Panc1 (cell line): ENCODE measurements at places on chromosomes 2 and 18. TPM values are rescaled to one million over a fixed set of nuclear protein-coding genes. Genes with fewer than 3 reads are reported as not detected.

DNA sequence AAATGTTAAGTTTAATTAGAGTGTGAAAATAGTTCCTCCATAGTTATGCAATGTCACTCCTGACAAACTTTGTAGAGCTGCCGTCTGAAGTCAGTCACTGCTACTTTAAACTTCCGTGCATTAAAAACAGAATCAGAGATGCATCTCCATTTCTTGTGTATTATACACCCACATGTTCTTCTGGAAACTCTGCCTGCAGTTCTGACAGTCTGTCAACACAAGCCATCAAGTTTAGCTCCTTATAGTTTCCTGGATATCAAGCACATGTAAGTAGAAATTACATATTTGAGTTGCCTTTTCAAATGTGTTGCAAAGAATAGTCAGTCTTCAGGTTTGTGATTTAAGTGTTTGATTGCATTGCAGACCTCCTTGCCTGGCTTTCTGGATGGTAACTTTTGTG is 184.3 kb downstream of the CTNNA2 start:
- no peaks in the 10 kb centered on the region for H3K36me3 ChIP-seq
- no peaks in the 10 kb centered on the region for H3K27me3 ChIP-seq
- H3K4me1 ChIP-seq: no peaks in the 10 kb centered on the region
- no peak for DNase-seq
- no peak overlapping the region for H3K4me3 ChIP-seq

DNA sequence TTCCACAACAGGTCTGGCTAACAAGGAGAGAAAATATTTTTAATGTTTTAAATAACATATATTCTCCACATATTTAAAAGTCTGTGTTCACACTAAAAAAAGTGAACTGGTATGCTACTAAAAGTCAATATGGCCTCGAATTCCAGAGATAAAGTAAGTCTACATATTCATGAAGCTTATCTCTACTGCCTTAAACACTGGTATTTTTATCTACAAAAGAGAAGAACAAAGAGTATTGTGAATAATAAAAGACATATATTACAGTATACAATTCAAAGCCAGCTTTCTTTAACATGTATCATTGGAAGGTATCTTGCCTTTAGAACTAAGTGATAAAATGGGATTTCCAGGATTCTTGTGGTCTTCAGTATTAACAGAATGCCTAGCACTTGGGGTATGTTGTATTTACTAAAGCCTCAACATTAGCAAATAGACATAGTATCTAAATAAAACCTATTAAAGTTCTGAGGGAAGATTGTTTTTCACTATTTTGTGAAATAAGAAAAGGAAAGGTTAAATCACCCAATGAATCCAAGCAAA is 302.8 kb upstream of the CCDC68 start:
- no peak overlapping the region for H3K4me3 ChIP-seq
- H3K36me3 ChIP-seq: no peaks in the 10 kb centered on the region
- H3K27me3 ChIP-seq: no peaks in the 10 kb centered on the region
- no peak overlapping the region for H3K27ac ChIP-seq

GRCh38 chr2:54429811-54430551 is 26.1 kb upstream of the SPTBN1 start:
- no peaks in the 10 kb centered on the region for H3K36me3 ChIP-seq
- DNase-seq: no peak
- no peaks in the 10 kb centered on the region for H3K4me1 ChIP-seq
- no peak overlapping the region for H3K4me3 ChIP-seq

DNA sequence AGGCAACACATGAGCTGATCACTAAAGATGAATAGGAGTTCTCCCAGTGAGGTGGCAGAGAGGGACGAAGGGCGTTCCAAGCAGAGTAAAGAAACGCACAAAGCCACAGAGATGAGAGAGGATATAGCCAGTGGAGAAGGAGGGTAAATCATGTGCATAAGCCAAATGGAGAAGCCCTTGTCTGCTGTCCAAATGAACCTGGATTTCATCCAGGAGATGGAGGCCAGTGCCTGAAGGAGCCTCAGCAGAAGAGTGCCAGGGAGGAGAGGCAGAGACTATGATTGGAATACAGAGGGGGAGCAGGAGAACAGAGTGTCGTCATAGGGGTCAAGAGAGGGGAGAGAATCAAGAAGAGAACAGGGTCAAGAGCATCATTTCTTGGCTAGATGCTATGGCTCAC is 48.9 kb upstream of the STPG4 start:
- H3K4me3 ChIP-seq: no peak overlapping the region
- no peaks in the 10 kb centered on the region for H3K27me3 ChIP-seq
- peaks cover 10% of the 10 kb centered on the region for H3K4me1 ChIP-seq
- no peak for DNase-seq

- no peak for DNase-seq
- H3K4me3 ChIP-seq: no peak overlapping the region
- no peaks in the 10 kb centered on the region for H3K27me3 ChIP-seq
- H3K36me3 ChIP-seq: no peaks in the 10 kb centered on the region
- peaks cover 6% of the 10 kb centered on the region; the same call in 1 of the 2 replicates for H3K4me1 ChIP-seq
- H3K27ac ChIP-seq: no peak overlapping the region
These were observed 98.9 kb downstream of the PHLPP1 start for GRCh38 chr18:62814132-62814759.

GRCh38 chr2:55861733-55862132 is 61.8 kb downstream of the EFEMP1 start:
- H3K36me3 ChIP-seq: no peaks in the 10 kb centered on the region; the same call in 1 of the 2 replicates
- no peak for DNase-seq
- H3K27me3 ChIP-seq: no peaks in the 10 kb centered on the region
- H3K4me3 ChIP-seq: no peak overlapping the region
- H3K27ac ChIP-seq: no peak overlapping the region

GRCh38 chr2:33212151-33212550 is 264.3 kb upstream of the RASGRP3 start:
- DNase-seq: peak; percentile 52
- H3K27ac ChIP-seq: no peak overlapping the region
- no peaks in the 10 kb centered on the region for H3K27me3 ChIP-seq
- no peaks in the 10 kb centered on the region for H3K36me3 ChIP-seq

DNA sequence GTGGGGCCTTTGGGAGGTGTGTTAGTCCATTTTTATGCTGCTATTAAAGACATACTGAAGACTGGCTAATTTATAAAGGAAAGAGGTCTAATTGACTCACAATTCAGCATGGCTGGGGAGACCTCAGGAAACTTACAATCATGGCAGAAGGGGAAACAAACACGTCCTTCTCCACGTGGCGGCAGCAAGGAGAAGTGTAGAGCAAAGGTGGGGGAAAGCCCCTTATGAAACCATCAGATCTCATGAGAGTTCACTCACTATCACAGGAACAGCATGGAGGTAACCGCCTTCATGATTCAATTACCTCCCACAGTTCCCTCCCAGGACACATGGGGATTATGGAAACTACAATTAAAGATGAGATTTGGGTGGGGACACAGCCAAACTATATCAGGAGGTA is 187.1 kb upstream of the OSR1 start:
- H3K4me3 ChIP-seq: no peak overlapping the region
- no peaks in the 10 kb centered on the region for H3K27me3 ChIP-seq
- no peak for DNase-seq
- H3K36me3 ChIP-seq: no peaks in the 10 kb centered on the region

SKOR2 gene
- total RNA-seq: not detected

GRCh38 chr2:30654404-30654803 is 152.8 kb downstream of the CAPN13 start:
- H3K4me1 ChIP-seq: no peaks in the 10 kb centered on the region
- no peak overlapping the region for H3K4me3 ChIP-seq
- no peaks in the 10 kb centered on the region for H3K36me3 ChIP-seq
- DNase-seq: no peak
- H3K27me3 ChIP-seq: no peaks in the 10 kb centered on the region

FARSB gene
- 31.6 TPM for total RNA-seq

DNA sequence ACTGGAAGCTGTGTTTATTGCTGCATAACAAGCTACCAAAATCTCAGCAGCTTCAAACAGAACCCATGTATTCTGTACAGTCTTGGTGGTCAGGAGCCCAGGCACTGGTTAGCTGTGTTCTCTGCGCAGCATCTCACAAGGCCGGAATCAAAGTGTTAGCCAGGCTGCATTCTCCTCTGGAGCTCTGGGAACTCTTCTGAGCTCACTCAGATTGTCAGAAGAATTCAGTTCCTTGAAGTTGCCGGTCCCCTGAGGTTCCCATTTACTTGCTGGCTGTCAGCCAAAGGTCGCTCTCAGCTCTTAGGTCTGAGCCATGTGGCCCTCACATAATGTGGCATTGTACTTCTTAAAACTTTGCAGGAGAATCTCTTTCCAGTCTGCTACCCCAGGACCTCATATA is 123.6 kb upstream of the SMIM21 start:
- DNase-seq: no peak
- H3K4me3 ChIP-seq: no peak overlapping the region
- no peak overlapping the region for H3K27ac ChIP-seq
- 0 out of 2 replicates have a peak, but pooled peaks cover 2% of the 10 kb centered on the region for H3K27me3 ChIP-seq

GAL3ST2 gene
- 1.6 TPM for total RNA-seq

GRCh38 chr2:45836316-45836715 is 184.8 kb downstream of the PRKCE start:
- H3K4me1 ChIP-seq: 0 out of 2 replicates have a peak, but pooled peaks cover 3% of the 10 kb centered on the region
- no peaks in the 10 kb centered on the region for H3K36me3 ChIP-seq
- no peak overlapping the region for H3K4me3 ChIP-seq
- no peaks in the 10 kb centered on the region for H3K27me3 ChIP-seq
- no peak overlapping the region for H3K27ac ChIP-seq
- DNase-seq: no peak

DNA sequence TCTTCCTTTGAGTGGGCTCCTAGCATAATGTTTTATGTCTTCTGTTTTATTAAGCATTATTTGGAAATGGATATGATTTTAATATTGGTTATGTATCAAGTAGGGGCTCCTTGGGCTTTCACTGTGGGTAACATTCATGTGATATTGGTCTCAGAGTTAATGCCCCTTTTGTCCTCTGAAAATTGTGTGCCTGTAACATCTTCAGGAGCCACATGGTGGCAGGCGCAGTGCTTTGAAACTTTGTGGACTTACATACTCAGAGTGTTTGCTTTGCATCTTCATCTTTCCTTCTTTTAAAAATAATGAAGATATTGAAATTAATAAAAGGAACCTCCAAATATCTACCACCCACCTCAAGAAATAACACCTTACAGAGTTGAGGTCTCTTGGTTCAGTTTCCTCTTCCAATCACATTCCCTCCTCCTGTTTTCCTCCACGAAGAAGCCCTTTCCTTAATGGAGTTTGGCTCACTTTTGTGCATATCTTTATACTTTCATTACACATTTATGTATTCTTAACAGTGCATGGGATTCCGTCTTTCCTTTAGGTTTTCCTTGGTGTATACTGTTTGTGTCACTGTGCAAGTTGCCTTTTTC is 73.5 kb downstream of the LIMS1 start:
- no peak overlapping the region for H3K4me3 ChIP-seq
- H3K27ac ChIP-seq: peak overlapping the region; percentile 75
- H3K36me3 ChIP-seq: no peaks in the 10 kb centered on the region
- DNase-seq: no peak
- peaks cover 51% of the 10 kb centered on the region for H3K4me1 ChIP-seq

CRYGC gene
- total RNA-seq: not detected

DPP10 gene
- not detected for total RNA-seq

GRCh38 chr2:180246268-180246667 is 239.2 kb upstream of the CWC22 start:
- no peak overlapping the region for H3K27ac ChIP-seq
- H3K4me3 ChIP-seq: no peak overlapping the region
- H3K36me3 ChIP-seq: no peaks in the 10 kb centered on the region
- no peaks in the 10 kb centered on the region for H3K4me1 ChIP-seq
- DNase-seq: no peak
- no peaks in the 10 kb centered on the region for H3K27me3 ChIP-seq

- no peaks in the 10 kb centered on the region for H3K4me1 ChIP-seq
- no peaks in the 10 kb centered on the region for H3K27me3 ChIP-seq
- H3K4me3 ChIP-seq: no peak overlapping the region
- H3K36me3 ChIP-seq: no peaks in the 10 kb centered on the region
- no peak for DNase-seq
These were observed 45.0 kb upstream of the ASXL3 start for GRCh38 chr18:33532978-33533377.

- no peak for DNase-seq
- no peaks in the 10 kb centered on the region for H3K4me1 ChIP-seq
- no peak overlapping the region for H3K27ac ChIP-seq
- H3K36me3 ChIP-seq: no peaks in the 10 kb centered on the region
- H3K4me3 ChIP-seq: no peak overlapping the region
These were observed 635.8 kb downstream of the RNF144A start for GRCh38 chr2:7552825-7553570.

TAF1B gene
- 35.2 TPM for total RNA-seq

DNA sequence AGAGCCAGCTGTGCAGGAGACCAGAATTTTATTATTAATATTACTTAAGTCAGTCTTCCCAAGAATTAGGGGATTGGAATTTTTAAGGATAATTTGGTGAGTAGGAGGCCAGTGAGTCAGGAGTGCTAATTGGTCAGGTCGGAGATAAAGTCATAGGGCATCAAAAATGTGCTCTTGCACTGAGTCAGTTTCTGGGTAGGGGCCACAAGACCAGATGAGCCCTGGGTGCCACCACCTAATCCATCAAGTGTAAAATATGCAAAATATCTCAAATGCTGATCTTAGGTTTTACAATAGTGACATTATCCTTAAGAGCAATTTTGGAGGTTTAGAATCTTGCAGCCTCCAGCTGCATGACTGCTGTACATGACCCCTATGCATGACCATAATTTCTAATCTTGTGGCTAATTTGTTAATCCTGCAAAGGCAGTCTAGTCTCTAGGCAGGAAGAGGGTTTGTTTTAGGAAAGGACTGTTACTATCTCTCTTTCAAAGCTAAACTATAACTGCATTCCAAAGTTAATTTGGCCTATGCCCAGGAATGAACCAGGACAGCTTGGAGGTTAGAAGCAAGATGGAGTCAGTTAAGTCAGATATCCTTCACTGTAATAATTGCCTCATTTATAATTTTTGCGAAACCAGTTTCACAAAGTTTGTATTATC is 215.9 kb downstream of the RNF152 start:
- no peaks in the 10 kb centered on the region for H3K4me1 ChIP-seq
- no peaks in the 10 kb centered on the region for H3K27me3 ChIP-seq
- DNase-seq: no peak
- no peak overlapping the region for H3K4me3 ChIP-seq
- no peak overlapping the region for H3K27ac ChIP-seq

CNRIP1 gene
- total RNA-seq: not detected

INHA gene
- 1.2 TPM for total RNA-seq

DNA sequence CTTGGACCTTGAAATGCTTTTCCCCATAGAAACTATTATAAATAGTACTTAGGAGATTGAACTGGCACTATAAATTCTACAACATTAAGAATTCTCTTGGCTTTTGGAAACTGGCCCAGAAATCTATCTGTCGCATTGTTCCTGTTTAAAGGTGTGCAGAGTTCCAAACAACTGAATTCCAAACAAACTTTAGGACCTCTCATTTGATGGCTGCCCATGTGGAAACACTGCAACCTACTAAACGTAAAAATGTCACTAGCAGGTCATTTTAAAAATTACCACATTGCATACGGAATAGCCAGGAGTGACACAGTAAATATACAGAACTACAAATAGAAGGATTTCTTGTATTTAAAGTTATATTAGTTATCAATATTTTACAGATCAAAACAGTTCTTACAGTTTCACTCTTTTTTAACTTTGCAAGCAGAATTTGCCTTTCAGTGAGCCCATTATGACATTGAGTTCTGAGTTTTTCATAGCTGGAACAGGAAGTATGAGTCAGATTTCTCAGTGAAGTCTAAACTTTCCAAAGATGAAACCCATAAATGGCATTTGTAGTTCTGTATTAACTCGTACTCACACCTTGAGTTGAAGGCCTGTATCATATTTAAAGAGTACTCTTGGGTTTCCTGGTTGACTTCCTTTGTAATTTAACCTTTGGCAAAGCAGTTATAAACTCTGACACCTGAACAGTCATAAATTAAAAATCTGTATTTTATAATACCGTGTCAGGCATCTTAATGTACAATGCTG is 142.3 kb upstream of the BOD1L2 start:
- H3K27ac ChIP-seq: no peak overlapping the region
- no peaks in the 10 kb centered on the region for H3K4me1 ChIP-seq
- no peak overlapping the region for H3K4me3 ChIP-seq
- peak; percentile 2 for DNase-seq

UGT1A10 gene
- not detected for total RNA-seq
